Esophagus muscularis mucosa (tissue), 4 donors: ENCODE measurements at places on chromosomes 4 and X. TPM values are rescaled to one million over a fixed set of nuclear protein-coding genes. Genes with fewer than 3 reads are reported as not detected.
A peak's percentile ranks its signal among the peaks of the same experiment; 100 is the strongest.

GRCh38 chr4:183906739-183907651 is 1.9 kb downstream of the STOX2 start:
- peaks cover 11% of the 10 kb centered on the region for H3K4me1 ChIP-seq
- no peak for DNase-seq
- no peaks in the 10 kb centered on the region for H3K27me3 ChIP-seq
- no peak overlapping the region for H3K27ac ChIP-seq

GRCh38 chrX:30982467-30982866 is 89.4 kb downstream of the FTHL17 start:
- no peak overlapping the region for H3K4me3 ChIP-seq
- no peak overlapping the region for H3K27ac ChIP-seq
- H3K4me1 ChIP-seq = no peaks in the 10 kb centered on the region
- H3K27me3 ChIP-seq = no peaks in the 10 kb centered on the region
- H3K36me3 ChIP-seq = no peaks in the 10 kb centered on the region
- DNase-seq = no peak

GRCh38 chrX:153609917-153610835 is 11.2 kb upstream of the CCNQ start:
- peaks cover 15% of the 10 kb centered on the region for H3K4me1 ChIP-seq
- DNase-seq = no peak
- peak overlapping the region; percentile 49 for H3K4me3 ChIP-seq
- no peak overlapping the region for H3K27ac ChIP-seq
- no peaks in the 10 kb centered on the region for H3K36me3 ChIP-seq

Gene CLDN34
- total RNA-seq = not detected

- H3K36me3 ChIP-seq = no peaks in the 10 kb centered on the region
- no peaks in the 10 kb centered on the region for H3K27me3 ChIP-seq
- H3K4me3 ChIP-seq = no peak overlapping the region
- no peak overlapping the region for H3K27ac ChIP-seq
- no peak for DNase-seq
Observed at GRCh38 chrX:66232296-66232695, 68.2 kb downstream of the HEPH start.

DNA sequence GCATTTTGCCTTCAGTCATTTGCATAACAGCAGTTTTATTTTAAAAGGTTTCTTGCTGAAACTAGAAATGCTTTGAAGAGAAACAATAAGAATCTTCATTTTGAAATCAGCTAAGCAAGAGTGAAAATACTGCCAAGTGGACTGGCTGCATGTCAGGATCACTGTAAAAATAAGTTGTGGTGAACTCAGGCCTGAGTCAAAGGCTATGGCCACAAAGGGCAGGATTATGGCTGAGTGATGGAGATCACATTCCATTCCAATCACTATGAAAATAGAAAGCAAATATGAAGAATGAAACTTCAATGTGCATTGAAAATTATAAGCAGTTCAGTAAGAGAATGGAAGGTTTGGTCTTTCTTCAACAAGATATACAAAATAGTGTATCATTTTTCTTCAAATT is 224.5 kb downstream of the PCDH18 start:
- no peak overlapping the region for H3K4me3 ChIP-seq
- no peaks in the 10 kb centered on the region for H3K36me3 ChIP-seq
- no peak for DNase-seq
- H3K4me1 ChIP-seq = peaks cover 21% of the 10 kb centered on the region
- H3K27ac ChIP-seq = no peak overlapping the region

- H3K27me3 ChIP-seq = no peaks in the 10 kb centered on the region
- peak overlapping the region; percentile 95 for H3K27ac ChIP-seq
- H3K4me3 ChIP-seq = peak overlapping the region; percentile 87
Observed at GRCh38 chrX:107718156-107718621, 57.4 kb downstream of the TSC22D3 start.

DNA sequence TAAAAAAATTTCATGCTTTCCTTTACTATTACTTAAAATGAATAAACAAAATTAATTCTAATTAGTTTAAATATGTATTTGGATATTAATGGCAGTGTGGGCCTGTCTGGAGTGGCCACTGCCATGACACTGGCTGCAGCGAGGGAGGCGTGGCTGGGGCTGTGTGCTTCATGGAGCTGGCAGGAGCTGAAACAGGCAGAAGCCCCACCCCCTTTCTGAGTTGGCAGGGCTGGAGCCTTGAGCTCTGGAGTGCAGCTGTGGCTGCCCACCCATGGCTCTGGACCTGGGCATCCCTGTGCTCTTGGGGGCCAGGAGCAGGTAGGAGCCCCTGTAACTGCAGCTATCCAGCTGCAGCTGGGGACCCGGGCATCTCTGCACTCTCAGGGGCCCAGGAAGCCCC is 8.2 kb upstream of the HSD17B11 start:
- H3K4me1 ChIP-seq = no peaks in the 10 kb centered on the region
- no peak for DNase-seq
- no peaks in the 10 kb centered on the region for H3K27me3 ChIP-seq
- no peaks in the 10 kb centered on the region for H3K36me3 ChIP-seq

Gene GPR34
- total RNA-seq = 6.0 TPM

Gene TMEM271
- total RNA-seq = not detected

Gene PNMA5
- total RNA-seq = not detected

Gene SCLT1
- 12.5 TPM for total RNA-seq

DNA sequence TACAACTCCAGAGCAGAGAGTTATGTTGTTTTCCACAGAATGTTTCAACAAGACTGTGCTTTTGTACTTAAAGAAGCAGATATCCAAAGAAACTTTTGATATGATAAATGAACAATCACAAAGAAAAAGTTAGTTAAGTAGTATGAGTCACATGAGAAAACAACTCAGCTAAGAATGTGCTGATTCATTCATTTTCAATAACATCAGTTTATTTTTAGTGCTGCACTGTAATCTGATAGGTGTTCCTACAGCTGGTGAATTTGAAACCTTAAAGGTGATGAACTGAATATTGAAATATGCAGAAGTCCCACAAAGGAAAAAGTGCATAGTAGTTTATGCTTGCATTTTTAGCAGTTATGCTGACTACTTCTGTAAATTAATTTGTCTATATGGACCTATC is 180.3 kb upstream of the TENM3 start:
- H3K4me3 ChIP-seq = no peak overlapping the region
- no peaks in the 10 kb centered on the region for H3K36me3 ChIP-seq
- no peak for DNase-seq
- no peaks in the 10 kb centered on the region for H3K27me3 ChIP-seq

Gene DMRTC1B
- not detected for total RNA-seq

DNA sequence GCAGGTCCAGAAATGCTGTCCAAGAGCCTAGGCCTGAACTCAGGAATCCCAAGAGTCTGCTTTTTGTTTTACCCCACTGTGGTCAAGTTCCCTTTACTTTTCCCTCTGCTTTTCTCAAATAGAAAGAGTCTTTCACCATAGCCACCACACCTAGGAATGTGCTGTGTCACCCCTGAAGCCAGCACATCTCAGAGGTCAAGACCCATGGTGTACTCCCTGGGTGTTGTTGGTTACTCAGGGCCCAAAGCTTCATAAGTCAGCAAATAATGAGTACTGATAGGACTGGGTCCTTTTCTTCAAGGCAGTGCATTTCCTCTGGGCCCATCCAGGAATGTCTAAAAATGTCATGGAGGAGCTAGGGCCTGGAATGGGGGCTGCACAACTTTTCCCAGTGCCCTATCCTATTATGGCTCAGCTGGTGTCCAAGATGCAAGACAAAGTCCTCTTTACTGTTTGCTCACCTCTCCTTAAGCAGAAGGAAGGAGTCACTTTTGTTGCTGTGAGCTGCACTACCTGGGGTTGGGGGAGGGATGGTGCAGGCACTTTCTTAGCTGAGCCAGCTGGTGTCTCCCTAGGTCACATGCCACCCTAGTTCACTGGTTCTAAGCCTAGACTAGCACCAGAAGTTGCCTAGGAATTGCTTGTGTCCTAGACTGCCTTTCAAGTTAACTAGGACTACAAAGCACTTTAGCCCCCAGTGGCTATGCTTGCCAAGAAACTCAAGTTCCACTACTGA is 62.4 kb upstream of the RXFP1 start:
- no peaks in the 10 kb centered on the region for H3K27me3 ChIP-seq
- DNase-seq = no peak
- no peak overlapping the region for H3K27ac ChIP-seq
- H3K36me3 ChIP-seq = no peaks in the 10 kb centered on the region
- H3K4me3 ChIP-seq = no peak overlapping the region

GRCh38 chrX:19800821-19801374 is 86.5 kb downstream of the SH3KBP1 start:
- H3K36me3 ChIP-seq = no peaks in the 10 kb centered on the region
- H3K4me3 ChIP-seq = no peak overlapping the region
- H3K27me3 ChIP-seq = no peaks in the 10 kb centered on the region
- H3K4me1 ChIP-seq = peaks cover 14% of the 10 kb centered on the region
- no peak overlapping the region for H3K27ac ChIP-seq

- H3K4me3 ChIP-seq = no peak overlapping the region
- H3K27me3 ChIP-seq = no peaks in the 10 kb centered on the region
- no peaks in the 10 kb centered on the region for H3K36me3 ChIP-seq
- no peak overlapping the region for H3K27ac ChIP-seq
Observed at GRCh38 chrX:11611965-11612364, 53.8 kb downstream of the ARHGAP6 start.

DNA sequence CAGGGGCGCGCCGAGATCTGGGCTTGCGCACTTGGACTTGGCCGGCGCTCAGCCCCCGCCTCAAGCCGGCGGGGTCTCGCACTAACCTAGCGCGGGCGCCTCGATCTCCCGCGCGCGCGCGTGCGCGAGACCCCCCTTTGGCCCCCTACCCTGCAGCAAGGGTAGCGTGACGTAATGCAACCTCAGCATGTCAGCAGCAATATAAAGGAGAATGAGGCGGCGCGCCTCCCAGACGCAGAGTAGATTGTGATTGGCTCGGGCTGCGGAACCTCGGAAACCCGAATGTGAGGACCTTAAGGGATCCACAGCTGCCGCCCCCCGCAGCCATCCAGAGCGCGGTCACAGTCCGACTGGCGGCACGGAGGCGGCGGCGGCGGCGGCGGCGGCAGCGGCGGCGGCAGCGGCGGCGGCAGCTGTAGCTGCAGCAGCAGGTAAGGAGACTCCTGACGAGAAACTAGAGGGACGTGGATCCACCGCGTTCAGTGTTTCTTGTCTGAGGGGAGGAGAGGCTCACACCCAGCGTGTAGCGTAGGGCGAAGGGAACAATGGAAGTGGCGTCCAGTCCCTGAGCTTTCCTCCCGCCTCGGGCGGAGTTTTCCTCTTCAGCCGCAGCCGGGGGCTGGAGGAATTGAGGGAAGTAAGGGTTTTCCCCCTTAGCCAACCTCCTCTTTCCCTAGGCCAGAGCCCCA is at the start of the genes SATL1 and ZNF711:
SATL1 (minus strand) TSS at position 19 of the 689 bp plus-strand sequence. CDS start 134,811 bp downstream, outside the sequence.
ZNF711 (plus strand) TSS at position 231 of the 689 bp plus-strand sequence. CDS start 3,582 bp downstream, outside the sequence.
- H3K27ac ChIP-seq = peak within 1 kb of the TSS; percentile 22
- no peaks in the 10 kb centered on the region for H3K4me1 ChIP-seq
- no peaks in the 10 kb centered on the region for H3K36me3 ChIP-seq
- no peak for DNase-seq

Gene GC
- 0.39 TPM for total RNA-seq

- no peaks in the 10 kb centered on the region for H3K36me3 ChIP-seq
- H3K27ac ChIP-seq = no peak overlapping the region
- no peak overlapping the region for H3K4me3 ChIP-seq
- no peaks in the 10 kb centered on the region for H3K4me1 ChIP-seq
- no peak for DNase-seq
Observed at GRCh38 chr4:54683616-54684346, 26.0 kb downstream of the KIT start.

DNA sequence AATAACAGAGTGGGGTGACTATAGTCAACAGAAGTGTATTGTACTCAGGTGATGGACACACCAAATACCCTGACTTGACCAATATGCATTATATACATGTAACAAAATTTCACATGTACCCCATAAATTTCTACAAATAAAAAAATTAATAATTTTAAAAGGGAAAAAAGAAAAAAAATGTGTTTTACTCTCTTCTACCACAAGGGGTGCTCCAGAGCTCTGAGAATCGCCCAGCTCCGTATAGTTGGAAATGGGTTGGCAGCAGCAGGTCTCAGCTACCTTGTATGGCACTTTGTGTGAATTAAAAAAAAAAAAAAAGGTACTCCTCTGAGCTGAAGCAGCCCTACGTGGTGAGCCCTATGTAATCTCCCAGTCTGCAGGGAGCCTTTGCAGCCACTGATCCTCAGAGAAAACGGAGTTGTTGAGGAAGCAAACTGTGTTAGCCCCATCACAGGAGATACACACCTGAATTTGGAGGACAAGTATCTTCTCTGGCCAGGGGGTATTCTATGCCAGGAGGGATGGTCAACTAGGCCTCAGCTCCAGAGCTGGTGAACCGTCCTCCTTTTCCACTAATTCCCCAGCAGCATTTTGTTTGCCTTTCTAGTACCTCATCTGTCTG is 17.2 kb upstream of the POLA1 start:
- H3K27ac ChIP-seq = no peak overlapping the region
- H3K36me3 ChIP-seq = no peaks in the 10 kb centered on the region
- no peak for DNase-seq
- no peak overlapping the region for H3K4me3 ChIP-seq
